GM13977 (cell line): ENCODE measurements at places on chromosomes 11 and 22.

DNA sequence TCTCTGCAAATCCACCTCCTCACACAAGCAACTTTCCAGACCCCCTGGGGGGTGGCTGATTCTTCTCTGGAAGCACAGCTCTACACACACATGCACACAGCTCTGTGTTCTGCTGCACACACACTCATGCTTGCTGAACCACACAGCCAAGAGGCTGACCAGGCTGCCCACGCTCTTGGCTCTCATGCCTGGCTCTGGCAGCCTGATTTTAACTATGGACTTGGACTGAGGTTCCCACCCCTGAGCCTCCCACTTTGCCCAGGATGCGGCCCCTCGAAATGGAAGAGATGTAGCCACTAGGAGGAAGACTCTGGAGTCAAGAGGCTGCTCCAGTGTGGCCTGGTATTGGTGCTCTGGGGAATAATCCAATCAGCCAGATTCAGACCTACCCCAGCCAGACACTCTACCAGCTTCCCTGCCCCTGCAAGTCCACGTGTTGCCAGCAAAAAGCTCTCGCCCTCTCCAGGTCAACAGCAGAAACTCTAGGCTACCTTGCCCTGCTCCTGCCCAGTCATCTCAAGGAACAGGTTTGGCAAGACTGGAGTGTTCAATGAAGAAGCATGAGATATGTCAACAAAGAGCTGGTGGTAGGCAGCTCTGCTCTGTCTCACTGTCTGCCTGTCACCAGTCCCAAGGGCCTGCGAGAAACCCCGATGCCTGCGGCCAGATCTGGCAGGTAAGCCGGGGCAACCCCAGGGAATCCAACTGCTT lies 8.8 kb upstream of the CASTOR1 start:
- no peak for DNase-seq

DNA sequence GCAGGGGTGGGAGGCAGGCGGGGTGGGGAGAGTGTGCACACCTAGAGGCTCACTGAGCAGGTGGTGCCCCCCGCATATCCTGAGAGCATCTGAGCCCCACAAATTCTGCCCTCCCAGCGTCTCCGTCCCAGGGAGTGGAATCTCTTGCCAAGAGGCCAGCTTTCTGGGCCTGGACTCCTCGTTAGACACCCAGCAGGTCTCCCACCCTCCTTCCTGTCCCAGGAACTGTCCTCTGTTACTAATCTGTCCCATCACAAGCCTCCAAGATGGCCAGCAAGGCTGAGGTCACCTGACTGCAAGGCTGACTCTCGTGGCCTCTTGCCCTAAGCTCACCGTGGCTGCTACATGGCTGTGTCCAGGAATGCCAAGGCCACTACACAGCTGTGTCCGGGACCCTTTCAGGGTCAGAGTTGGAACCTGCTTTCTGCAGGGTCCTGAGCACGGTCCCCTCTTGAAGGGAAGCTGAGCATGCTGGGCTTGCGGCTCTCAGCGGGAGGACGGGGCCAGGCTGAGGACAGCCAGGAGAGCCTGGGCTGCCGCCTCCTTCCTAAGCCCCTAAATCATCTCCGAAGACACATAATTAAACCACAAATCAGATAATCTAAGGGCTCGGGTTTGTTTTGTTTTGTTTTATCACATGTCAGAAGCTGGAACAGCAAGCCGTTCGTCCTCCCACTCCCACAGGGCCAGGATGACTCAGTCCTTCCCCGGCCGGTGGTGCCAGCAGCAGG lies 1327.3 kb downstream of the TBC1D22A start:
- DNase-seq: no peak

- DNase-seq: no peak
These were observed 13.5 kb upstream of the EHD1 start for GRCh38 chr11:64891880-64892279.

GRCh38 chr11:93850594-93851018 lies at the start of gene VSTM5:
VSTM5 (minus strand) TSS chr11:93850618; CDS start chr11:93850502, 116 bp downstream.
- DNase-seq: no peak

GRCh38 chr11:111089759-111090158 lies 155.8 kb upstream of the POU2AF2 start:
- no peak for DNase-seq

GRCh38 chr11:11856638-11857037 lies 14.9 kb downstream of the USP47 start:
- DNase-seq: no peak

GRCh38 chr11:62472063-62472884 lies 53.4 kb downstream of the SCGB1A1 start:
- DNase-seq: no peak

DNA sequence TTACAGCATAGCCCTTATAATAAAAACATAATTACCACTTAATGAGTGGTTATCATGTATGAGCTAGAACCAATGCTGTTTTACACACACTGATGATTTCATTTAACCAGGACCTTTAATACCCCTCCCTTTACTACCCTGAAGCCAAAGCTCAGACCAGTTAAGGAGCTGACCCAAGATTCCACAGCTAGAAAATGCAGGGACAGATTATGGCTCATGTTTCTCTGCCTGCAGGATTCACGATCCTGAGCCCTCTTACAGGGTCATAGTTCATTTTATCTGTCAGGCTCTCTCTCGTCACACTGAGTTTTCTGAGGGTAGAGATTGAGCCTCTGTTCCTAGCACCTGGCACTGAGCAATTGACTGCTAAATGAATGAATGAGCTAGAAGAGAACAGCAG lies 27.4 kb downstream of the TUB start:
- DNase-seq: no peak

- no peak for DNase-seq
These were observed 4.8 kb upstream of the NF2 start for GRCh38 chr22:29598684-29599020.

DNA sequence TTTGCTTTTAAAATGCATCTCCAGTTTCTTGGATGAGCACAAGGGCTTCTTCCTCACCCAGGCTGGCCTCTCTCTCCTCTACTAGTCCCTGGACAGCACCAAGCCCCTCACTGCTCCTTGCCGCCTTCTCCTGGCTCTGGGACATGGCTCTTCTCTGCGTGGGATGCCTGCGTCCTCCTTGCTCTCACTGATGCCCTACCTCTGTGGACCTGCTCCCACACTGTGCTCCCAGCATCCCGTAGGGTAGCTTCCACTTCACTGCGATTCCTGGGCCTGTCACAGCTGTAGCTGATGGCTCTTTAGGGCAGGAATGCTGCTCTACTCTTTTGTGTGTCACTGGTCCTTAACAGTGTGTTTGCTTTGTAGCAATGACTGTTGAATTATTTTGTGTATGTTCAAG lies 136.3 kb downstream of the SNX19 start:
- no peak for DNase-seq

DNA sequence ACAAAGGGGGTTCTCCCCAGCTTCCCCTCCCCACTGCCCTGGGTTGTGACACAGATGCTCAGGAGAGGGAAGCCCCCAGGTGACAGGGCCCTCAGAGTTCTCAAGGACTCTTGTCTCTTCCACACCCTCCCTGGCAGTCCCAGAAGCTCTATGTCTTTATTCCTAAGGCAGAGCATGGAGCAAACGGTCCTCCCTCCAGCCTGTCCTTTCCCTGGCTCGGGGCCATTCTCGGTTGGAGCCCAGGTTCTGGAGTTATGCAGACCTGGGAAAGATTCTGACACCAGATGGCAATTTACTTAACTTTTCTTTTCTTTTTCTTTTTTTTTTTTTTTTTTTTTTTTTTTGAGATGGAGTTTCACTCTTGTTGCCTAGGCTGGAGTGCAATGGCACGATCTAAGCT lies 186.6 kb downstream of the CEP164 start:
- DNase-seq: no peak

DNA sequence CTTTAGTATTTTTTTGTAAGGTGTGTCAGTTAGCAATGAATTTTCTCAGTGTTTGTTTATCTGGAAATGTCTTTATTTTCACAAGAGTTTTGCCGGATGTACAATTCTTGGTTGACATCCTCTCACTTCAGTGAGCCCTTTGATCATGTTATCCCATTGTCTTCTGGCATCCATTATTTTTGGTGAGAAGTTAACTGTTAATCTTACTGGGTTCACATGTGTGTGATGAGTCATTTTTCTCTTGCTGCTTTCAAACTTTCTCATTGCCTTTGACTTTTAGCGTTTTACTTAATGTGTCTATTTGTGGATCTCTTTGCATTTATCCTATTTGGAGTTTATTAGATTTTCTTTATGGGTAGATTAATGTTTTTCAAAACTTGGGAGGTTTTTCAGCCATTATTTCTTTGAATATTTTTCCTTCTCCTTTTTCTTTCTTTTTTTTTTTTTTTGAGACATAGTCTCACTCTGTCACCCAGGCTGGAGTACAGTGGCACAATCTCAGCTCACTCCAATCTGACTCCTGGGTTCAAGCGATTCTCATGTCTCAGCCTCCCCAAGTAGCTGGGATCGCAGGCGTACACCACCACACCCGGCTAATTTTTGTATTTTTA lies 100.5 kb upstream of the RRM1 start:
- DNase-seq: no peak

- no peak for DNase-seq
These were observed 8.8 kb downstream of the BMAL1 start for GRCh38 chr11:13286279-13286821.

DNA sequence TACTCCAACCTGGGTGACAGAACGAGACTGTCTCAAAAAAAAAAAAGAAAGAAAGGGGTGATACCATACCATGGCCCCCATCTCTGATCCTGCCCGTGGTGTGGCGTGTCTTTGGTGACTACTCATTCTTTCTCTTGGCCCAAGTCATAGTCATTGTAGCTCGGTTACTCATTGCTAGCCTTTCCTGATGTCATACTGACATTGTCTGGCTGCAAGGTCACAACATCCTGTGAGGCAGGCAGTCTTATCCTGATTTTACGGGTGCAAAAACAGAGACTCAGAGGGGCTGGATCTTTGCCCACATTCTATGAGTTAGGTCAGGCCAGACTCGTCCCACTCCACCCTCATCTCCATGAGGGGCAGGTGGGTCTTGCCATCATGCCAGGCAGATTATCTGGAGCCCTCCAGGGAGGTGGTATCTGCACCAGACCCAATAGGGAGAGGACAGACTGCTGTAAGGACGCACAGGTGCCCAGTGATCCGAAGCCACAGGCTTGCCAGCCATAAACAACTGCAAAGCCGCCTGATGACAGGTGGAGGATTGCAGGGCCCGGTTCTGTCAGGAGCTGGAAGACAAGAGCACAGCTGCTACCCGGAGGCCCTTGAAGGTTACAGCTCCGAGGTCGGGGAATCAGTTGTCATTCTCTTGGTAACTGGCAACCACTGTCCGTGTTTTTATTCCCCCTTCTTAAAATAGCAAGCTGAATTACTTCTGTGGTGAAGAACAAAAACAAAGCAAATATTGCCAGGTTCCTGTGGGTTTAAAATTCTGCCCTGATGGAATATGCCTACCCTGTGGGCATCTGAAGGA lies 13.8 kb downstream of the TOM1 start:
- no peak for DNase-seq

- DNase-seq: peak; percentile 60
These were observed 84.0 kb upstream of the RCN1 start for GRCh38 chr11:32006799-32007388.

DNA sequence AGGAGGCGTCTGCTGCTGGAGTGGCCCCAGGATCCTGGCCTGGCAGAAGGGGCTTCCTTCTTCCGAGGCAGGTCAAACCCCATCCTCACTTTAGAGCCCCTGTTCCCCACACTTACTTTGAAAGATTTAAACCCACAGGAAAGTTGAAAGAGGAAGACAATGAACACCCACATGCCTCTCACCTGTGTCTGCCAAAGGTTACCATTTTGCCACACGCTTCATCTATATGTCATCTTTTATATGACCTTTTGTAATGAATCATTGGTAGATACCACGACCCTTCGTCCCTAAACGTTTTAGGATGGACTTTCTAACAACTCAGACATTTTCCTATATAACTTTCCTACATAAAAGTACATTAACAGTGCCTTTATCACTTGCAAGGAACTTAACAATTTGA lies 39.8 kb upstream of the BID start:
- no peak for DNase-seq

- DNase-seq: no peak
These were observed 792.0 kb downstream of the KCNA4 start for GRCh38 chr11:29224739-29225384.

DNA sequence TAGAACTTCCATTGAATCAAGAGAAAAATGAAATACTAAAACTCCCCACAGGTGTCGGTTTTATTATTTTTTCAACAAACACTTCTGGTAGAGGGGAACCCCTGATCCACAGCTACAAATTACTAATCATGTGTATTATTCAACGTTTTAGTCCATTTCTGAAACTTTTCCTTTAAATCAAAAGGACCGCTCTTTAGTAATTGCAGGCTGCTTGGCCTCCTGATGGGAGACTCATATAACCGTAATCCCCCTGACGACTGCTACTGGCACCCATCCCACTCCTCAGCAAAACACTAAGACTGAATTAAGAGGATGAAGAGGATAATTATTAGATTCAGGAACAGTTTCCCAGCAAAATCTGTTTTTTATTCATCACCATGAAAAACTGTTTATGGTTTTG lies 46.4 kb downstream of the PAX6 start:
- DNase-seq: no peak
